ENCODE measurements at places on chromosomes 1 and 21.

GRCh38 chr1:27752360-27752759 lies 20.7 kb upstream of the STX12 start:
- no peak for DNase-seq

- DNase-seq: no peak
Observed at GRCh38 chr21:46472246-46472645, 13.6 kb downstream of the DIP2A start.

GRCh38 chr1:107196973-107197562 lies 56.2 kb downstream of the NTNG1 start:
- DNase-seq: no peak

- no peak for DNase-seq
Observed at GRCh38 chr1:44696789-44697345, 22.4 kb downstream of the ARMH1 start.

GRCh38 chr1:114585231-114585630 lies 3.8 kb upstream of the BCAS2 start:
- no peak for DNase-seq

- no peak for DNase-seq
Observed at GRCh38 chr1:25699500-25700143, 83.0 kb downstream of the MAN1C1 start.
